ENCODE measurements at places on chromosomes 12 and 14.

DNA sequence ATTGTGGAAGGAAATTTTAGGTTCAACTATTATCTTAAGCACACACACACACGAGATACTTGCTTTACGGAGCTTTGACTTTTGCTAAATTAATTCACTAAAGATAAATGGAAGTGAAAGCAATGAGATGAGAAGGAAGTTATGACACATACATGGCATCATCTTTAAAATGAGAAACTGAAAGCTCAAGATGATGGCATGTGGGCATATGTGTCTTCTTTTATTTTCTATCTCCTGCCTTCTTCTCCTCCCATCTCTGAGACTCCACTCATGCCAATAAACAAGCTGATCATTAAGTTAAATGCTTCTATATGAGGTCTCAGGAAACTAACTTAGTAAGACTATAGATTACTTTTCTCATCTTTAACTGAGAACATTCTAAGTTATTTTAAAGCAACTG, 216.7 kb downstream of the MED13L start:
- no peak for DNase-seq

DNA sequence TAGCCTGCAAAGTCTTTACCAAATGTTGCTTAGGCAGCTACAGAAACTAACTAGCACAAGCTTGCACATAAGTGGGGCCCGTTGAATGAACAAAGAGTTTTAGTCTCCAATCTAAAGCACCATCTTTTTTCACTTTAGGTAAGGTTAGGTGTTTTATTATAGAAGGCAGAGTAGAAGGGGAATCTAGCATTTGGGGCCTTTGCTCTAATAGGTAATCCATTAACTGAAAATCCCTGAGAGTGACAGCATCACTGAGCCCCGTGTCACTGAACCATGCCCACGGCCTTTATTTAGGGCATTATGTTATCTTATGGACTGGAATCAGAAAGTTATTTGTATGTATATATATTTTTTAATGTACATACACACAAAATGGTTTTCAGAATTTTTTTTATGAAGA, 25.1 kb downstream of the CPNE8 start:
- DNase-seq, result no peak

- no peak for DNase-seq
These were observed 95.2 kb downstream of the GCH1 start for GRCh38 chr14:54807428-54807827.

- no peak for DNase-seq
These were observed 14.0 kb downstream of the MMP17 start for GRCh38 chr12:131842169-131842568.

GRCh38 chr14:37776791-37777499, 181.5 kb downstream of the TTC6 start:
- DNase-seq, result no peak

DNA sequence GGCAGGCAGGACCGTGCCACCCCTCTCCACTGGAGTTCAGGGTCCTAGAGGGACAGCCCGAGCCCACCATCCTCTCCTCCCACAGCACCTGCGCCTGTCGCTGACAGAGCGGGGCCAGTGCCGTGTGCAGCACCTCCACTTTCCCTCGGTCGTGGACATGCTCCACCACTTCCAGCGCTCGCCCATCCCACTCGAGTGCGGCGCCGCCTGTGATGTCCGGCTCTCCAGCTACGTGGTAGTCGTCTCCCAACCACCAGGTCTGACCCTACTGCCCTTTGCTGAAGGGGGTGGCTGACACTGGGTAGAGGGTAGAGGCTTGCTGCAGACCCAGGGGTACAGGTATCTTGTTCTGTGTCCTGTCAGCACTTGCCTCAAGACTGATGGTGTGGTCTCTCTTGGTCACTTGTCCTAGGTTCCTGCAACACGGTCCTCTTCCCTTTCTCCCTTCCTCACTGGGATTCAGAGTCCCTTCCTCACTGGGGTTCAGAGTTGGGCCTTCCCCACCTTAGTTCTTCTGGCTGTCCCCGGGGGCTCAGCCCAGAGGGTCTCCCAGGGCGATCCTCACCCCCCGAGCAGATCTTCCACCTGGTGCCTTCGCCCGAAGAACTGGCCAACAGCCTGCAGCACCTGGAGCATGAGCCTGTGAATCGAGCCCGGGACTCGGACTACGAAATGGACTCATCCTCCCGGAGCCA, 42.0 kb downstream of the SH2B3 start:
- DNase-seq, result no peak

- DNase-seq, result no peak
These were observed 91.7 kb downstream of the MYRFL start for GRCh38 chr12:69916544-69917235.

DNA sequence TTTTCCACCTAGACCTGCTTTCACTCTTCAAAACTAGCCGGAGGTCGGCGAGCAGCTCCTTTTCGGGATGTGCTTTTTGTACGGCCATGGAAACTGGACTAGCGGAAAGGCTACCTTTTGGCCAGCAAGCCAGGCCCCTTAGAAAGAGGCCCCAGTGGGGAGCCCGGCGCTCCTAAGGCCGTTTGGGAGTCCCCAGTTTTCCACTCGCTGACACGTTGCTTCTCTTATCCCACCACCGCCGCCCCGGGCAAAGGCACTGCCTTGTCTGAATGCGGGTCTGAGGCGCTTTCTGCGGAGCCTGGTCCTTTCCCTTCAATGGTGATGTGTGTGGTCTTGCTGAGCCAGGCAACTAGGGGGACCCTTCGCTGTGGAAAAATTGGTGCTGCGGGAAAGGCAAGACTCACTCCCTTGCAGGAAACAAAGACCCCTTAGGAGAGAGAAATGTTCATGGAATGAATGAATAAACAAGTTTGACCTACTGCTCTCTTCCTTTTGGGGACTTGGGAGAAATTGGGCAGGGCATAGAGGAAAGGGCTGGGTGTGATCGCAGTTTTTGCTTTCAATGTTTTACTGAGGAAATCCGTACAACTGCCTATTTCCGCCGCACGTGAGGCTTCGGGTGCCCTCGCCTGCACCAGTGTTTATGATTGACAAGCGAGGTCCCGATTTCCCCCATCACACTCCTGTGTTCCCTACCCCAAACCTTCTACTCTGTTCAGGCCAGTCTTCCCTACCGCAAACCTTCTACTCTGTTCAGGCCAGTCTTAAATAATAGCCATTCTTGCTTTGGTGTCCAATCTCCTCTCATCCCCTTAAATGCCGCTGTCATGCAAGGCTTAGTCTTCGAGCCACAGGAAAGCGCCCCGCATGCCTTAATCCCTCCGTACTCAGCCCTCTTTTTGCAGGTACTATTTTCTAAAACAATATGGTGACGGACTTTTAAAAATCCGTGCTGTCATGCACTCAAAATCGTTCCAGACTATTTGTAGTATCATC, 1.0 kb upstream of the SLC38A2 start:
- DNase-seq, result no peak

DNA sequence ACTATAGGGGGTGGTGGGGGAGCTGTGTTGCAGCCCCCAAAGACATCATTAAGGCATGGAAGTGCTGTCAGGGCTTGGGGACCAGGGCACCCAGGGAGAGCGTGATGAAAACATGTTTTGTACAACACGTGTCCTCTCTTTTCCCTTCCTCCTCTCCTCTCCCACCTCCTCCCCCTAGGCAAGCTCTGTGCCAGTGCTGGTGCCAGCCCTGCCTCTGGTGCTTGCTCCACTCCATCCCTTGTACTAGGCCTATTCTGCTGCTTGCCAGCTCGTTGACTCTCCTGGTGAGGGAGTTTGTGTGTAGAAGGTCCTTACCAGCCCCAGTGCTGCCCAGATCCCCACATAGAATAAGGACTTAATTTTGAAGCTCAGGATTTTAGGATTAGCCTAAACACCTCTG, 3.2 kb upstream of the RARG start:
- no peak for DNase-seq

DNA sequence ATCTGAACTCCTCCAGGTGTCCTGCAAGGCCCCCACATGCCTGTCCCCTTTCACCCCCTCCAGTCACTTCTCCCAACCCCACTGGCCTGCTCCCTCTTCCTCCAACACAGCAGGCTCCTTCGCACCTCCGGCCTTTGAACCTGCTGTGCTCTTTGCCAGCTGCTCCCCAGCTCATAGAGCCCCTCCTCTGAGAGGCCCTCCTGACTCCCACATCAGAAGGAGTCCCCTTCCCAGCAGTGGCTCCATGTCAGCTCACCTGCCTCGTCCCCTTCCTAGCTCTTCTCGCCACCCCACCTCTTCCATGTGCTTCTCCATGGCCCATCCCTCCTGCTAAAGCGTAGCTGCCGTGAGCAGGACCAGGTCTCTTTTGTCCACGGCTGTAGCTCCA, 22.1 kb downstream of the SCARB1 start:
- no peak for DNase-seq

DNA sequence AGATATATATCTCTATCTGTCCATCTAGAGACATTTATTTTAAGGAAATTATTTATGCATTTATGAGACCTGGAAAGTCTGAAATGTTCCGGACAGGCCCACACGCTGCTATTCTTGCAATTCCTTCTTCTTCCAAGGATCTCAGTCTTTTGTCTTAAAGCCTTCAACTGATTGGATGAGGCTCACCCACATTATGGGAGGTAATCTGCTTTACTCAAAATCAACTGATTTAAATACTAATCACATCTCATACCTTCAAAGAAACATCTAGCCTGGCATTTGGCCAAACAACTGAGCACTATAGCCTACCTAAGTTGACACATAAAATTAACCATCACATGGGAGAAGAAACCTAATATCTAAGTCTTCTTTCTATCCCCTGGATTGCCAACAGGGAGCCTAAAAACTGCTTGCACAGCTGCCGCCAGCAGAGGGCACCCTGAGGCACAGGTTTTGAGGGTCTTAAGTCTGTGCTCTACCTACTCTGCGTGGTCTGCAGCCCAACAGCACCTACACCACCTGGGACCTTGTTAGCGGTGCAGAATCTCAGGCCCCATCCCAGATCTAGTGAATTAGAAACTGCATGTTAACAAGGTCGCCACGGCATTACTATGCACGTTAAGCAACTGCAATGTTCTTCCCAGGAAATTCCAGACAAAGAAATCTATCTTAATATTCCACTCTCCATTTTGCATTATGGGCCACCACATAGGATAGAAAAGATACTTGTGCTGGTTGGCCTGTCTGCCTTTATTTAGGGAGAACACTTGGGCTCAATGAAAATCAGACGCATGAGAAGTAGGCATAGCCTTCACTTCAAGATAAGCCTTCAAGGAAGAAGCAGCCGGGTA, 249.7 kb downstream of the FOXG1 start:
- no peak for DNase-seq

GRCh38 chr12:65121956-65122469, 908 bp upstream of the WIF1 start:
- DNase-seq, result no peak

DNA sequence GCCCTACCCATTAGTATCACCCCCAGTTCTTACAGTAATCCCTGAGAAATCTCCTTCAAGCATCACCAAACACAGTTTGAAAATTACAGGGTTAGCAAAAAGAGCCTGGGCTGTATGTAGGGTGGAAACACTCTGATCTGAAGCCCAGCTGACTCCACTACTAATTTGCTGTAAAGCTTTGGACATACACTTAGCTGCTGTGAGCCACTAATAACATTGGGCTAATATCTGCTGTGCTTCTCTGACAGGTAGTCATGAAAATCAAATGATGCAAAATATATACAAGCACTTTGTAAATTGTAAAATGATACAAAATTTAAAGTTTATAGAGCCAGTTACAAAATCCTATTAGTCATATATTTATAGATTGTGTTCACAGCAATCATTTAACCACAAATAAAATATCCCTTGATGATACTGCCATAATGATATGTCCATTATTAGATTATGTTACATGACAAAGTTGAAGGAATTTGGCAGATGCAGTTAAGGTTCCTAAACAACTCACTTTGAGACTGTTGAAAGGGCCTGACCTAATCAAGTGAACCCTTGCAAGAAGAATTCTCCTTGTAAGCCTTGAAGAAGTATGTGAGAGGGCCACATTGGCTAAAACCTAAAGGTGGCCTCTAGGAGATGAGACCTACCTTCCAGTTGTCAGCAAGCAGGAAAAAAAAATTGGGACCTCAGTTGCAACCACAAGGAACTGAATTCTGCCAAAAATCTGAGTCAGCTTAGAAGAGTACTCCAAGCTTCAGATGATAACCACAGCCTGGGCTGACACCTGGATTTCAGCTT, 19.0 kb downstream of the TWF1 start:
- DNase-seq, result no peak

DNA sequence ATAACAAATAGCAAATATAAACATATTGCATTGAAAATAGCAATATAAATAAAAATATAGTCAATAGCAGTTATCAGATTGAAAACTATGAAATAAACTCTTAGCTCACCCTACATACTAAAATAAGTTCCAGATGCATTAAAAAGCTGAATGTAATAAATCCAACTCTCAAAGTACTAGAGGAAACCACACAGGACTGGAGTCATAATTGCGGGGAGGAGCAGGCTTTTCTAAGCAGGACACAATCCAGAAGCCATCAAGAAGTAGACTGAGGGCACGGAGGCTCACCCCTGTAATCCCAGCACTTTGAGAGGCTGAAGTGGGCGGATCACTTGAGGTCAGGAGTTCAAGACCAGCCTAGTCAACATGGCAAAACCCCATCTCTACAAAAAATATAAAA, 22.2 kb downstream of the GSC start:
- no peak for DNase-seq

DNA sequence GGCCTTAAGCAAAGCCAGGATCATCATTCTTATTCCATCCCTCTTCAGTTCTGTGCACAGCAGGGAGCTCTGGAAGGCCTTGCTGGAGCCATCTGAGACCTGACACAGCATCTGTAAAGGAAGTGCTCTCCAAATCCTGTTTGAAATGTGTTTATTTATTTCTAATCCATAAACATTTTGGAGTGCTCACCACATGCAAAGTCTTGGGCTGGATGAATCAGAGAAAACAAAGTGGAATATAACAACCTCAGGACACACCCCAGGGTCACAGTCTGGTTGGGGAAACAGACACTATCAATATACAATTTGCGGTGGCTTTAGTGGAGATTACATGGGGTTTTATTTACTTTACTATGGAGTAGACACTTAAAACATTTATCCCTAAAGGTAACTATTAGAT, 54.3 kb downstream of the BMP4 start:
- DNase-seq, result no peak

DNA sequence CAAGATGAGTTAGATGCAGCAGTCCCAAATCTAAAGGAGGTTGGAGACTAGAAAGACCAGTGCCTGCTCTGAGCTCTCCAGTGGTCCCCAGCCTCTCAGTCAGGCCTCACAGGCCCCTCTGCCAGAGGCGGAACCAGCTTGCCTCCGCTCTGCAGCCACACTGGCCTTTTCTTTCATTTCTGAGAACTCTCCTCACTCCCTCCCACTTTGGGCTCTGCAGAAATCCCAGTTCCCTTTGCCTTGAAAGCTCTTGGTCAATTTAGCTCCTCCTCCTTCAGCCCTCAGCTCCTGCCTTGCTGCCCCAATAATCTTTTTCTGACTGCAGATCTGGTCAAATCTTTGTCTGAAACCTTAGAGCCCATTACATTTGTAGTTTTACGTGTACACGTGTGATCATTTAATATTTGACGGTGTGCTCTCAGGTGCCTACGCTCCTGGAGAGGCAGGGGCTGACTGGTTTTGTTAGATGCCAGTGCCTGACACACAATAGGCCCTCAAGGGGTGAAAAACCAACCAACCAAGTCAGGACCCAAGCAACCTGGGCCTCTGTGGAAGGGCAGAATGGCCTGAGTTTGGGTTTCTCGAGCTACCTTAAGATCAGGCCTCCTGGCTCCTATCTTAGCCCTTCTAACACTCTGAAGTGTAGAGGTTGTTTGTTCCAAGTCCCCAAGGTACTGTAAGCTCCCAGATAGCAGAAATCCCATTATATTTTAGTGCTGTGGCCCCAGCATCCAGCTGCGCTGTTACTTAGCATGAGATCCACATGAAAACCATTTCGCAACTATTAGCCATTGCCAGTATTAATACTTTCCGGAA, 1.1 kb upstream of the NUDT4 start:
- DNase-seq, result no peak
